ENCODE measurements at places on chromosomes 2 and 18.

DNA sequence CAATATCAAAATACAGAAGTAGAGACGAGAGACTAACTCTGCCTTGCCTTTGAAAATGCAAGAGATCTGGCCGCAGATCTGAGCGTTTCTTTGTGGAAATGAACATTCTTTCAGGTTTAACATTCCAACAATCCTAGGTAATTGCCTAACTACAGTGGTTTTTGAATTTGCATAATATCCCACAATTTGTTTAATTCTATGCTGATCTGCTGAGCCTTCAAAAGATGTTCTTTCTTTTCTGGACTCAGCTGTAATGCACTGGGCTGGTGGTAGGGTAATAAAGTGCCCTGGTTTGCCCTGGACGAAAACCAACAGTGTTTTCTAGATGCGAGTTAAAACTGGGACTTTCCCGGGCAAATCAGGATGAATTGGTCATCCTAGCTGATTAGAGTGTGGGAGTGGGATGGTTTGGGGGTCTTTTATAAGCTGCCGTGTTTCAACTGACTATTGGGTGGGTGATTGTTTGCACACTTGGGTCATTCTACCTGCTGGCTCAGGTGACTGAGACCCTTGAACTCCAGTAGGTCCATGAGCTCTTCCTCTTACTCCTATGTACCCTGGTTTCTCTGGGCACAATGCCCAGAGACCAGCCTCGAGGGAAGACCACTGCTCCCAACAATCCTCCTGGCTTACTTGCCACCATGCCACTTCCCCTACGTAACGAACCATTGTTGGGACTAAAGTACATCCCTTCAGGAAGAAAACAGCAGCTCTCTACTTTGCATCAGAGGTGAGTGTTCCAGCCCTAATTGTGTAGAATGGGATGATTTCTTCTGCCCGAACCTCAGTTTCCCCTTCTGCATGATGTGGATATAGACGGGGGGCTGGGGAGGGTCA lies 3.4 kb upstream of the PAX8 start:
- no peak for DNase-seq

DNA sequence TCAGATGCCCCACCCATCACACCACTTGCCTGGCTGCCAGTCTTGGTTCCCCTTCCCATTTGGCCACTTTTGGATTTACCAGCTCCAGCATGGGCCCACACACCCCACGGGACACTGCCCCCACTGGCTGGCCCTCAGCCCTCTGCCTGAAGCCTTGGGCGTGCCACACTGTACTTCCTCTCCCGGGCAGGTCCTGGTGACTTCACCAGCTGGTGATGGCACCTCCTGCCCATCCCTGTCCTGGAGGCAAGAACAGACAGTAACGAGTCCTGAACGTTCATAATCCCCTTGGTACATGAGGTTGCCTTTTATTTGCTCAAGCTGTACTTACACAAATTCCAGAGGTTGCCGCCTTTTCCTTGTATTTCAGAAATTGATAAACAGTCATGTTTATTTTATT lies 81.1 kb downstream of the TMEM17 start:
- DNase-seq: no peak

DNA sequence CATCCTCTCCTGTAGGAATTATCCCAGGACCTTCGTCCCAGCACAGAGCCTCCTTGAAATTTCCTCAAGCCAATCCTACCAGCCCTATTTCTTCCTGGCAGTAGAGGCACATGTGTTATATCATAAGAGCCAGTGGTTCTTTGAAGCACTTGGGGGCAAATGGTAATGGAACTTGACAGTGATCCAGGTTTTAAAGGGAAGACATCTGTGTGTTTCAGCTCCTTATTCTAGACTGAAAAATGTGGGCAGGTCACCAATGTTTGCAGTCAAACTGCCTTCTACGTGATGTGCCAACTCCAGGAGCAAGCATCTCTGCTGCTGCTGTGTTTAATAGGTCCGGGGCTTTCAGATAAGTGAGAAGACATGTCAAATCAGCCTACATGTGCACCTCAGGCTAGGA lies 157.1 kb downstream of the GALNT14 start:
- no peak for DNase-seq

- no peak for DNase-seq
Measured at GRCh38 chr2:223010641-223011040, 41.3 kb upstream of the KCNE4 start.

Measured in amygdala (tissue), 56 donors.